GM13977 (cell line): ENCODE measurements at places on chromosomes 3 and 15.

DNA sequence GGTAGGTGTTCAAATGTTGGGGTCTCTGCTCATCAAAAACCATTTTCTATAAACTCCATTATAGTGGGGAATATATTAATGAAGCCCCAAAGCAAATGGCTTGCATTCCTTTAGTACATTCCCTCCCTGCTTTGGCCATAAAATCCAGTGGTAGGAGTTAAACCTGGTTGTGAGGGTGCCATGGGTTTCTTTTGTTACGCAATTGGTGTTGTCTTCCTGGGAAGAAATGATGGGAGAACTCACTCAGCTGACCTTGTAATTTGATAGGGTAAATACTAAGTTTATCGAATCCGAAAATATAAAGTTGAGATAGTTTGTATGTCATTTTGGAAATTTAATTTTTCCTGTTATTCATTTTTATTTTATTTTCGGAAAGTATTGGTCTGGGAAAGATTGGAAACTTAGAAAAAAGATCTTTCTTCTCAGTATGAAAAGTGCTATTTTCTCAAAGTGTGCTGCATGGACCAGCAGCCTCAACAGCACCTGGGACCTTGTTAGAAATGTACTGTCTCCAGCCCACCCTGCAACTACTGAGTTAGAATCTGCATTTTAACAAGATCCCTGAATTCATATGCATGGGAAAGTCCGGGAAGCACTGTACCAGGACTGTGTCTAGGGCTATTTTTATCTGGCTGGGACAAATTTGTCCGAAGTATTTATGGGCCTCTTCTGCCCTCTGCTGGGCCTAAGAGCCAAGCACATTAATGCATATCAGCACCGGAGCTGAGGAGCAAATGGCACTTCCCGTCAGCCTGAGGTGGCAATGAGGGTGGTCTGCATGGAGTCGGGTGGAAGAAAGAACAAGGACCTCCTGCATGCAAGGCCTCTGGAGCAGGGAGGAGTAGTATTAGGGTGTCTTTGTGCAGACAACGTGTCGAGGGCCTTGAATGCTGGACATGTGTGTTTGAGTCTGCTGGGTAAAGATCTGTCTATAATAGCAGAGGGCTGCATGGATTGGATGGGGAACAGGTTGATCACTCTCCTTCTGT lies 54.7 kb downstream of the FAM81A start:
- DNase-seq: peak; percentile 44

DNA sequence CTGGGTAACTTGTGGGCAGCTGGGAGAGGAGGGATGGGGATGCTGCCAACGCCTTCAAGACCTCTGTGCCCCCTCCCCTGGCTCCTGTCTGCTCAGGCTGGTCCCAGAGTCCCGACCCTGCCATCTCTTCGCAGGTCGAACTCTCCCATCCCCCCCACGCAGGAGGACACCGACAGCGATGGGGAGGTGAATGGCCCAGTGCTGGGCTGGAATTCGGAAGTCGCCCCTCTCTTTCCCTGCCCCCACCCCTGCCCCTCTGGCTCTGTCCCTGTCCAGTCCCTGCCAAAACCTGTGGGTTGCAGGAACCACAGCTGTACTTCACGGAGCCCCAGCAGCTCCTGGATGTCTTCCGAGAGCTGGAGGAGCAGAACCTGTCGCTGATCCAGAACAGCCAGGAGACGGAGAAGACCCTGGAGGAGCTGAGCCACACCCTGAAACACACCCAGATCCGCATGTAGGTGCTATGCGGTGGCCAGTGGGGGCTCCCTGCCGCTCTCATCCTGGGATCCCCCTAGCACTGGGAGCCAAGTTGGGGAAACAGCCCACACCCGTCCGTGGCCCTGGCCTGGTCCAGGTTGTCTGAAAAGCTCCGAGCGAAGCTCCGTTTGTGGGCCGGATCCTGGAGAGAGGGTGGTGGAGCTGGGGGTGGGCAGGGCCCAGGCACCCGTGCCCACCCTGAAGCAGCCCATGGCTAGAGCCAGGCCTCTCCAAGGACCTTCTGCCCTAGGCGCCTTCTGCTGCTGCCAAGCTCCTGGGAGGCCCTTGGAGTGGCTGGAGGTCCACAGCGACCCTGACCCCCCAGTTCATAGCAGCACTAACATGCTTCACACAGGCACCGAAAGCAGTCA lies 28.7 kb downstream of the CFAP100 start:
- DNase-seq: no peak

DNA sequence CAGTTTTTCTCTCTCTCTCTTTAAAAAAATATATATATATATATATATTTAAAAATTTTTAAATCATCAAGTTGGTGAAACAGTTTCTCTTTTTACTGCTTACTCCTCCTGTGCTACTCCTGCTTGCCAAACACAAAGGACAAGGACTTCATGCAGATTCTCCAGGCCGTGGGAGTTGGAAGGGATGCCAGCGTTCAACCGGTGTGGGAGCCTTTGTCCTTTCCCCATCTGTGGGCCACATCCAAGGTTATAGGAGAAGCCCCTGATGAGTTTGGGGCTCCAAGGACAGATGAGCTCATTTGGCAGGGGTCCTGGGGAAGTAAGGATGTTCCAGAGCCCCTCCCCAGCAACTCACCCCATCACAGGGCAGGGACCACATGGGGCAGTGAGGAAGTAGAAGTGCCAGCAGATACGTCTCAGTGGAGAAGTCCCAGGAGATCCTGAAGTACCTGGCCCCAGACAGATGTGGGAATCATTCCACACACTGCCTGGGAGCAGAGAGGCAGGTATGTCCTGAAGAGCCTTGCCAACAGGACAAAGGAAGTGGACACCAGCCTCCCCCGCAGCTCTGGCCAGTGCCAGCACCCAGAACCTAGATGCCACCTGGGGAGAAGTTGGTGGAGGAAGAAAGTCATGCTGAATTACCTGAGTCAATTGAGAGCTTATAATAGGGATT lies 36.6 kb downstream of the CCK start:
- no peak for DNase-seq

DNA sequence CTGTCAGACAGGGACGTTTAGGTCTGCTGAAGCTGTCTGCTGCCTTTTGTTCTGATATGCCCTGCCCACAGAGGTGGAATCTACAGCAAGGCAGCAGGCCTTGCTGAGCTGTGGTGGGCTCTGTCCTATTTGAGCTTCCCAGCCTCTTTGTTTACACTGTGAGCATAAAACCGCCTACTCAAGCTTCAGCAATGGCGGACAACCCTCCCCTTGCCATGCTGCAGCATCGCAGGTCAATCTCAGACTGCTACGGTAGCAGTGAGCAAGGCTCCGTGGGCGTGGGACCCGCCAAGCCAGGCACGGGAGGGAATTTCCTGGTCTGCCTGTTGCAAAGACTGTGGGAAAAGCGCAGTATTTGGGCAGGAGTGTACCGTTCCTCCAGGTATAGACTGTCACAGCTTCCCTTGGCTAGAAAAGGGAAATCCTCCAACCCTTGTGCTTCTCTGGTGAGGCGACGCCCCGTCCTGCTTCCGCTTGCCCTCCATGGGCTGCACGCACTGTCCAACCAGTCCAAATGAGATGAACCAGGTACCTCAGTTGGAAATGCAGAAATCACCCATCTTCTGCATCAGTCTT lies 71.4 kb downstream of the SPSB4 start:
- no peak for DNase-seq

- DNase-seq: no peak
These were observed 13.1 kb upstream of the SNX22 start for GRCh38 chr15:64138331-64138941.

- DNase-seq: no peak
These were observed 94.3 kb upstream of the MB21D2 start for GRCh38 chr3:193011958-193012357.

DNA sequence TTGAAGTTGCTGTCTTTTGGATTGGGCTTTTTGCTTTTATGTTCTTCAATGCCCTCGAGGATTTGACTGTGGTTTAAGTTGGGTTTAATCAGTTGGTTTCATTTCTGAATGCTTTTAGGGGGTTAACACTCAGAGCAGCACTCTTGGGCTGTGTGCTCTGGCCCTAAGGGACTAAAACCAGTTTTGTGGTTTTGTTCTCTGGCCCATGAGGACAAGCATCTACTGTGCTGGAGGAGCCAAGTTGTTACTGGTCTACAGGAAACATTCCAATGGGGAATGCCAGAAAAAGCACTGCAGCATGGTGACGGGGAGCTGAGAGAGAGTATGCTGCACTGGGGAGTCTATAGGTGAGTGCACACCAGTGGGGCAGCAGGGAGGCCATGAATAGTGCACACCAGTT lies 596.9 kb downstream of the ZBBX start:
- DNase-seq: no peak

GRCh38 chr3:195573611-195574496 lies 9.9 kb downstream of the APOD start:
- DNase-seq: no peak
